ENCODE measurements at places on chromosomes 13 and 19.

DNA sequence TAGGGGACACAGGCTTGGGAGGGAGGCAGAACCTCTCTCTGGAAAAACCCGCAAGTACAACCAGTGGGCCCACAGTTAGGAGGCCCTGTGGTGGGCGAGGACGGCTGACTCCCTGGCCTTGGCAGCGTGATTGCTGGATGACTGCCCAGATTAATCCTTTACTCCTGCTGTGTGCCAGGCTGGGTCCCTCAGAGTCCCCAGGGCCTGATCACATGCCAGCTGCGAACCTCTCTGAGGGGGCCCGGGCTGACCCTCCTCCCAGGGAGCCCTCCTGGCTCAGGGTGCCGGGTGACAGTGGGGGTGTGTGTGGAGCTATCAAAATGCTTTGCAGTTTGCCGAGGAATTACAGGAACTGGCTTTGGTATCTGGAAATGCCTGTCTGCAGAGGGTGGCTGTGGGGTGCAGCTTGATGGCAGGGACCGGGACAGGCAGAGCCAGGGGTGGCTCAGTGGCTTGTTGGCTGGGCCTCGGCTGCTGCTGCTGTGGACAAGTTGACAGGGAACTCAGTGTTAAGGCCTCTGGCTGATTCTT lies 48.9 kb downstream of the DNM2 start:
- DNase-seq: no peak

DNA sequence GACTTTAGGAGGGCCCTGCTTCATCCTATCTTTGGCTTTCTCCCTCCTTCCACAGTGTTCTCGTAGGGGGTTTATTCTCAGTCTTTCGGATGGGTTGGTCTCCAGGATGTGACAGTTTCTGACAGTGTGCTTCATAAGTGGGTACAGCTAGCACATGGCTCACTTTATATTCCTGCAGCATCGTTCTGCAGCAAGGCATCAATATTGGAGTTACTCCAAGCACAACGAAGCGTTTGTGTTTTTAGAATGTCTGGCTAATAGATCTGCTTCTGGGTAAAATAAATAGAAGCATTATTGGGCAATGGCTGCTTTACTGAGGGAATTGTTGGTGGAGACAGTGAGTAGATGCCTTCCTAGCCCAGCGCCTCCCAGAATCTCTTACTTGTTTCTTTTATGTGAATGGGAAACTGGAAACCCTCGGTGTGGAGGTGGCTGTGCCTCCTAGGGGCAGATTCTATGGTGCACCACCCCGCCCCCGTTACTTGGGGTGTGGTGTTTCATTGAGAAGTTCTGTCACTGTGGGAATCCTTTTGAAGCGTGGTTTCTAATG lies 2.0 kb downstream of the FARP1 start:
- peak; percentile 69 for DNase-seq

DNA sequence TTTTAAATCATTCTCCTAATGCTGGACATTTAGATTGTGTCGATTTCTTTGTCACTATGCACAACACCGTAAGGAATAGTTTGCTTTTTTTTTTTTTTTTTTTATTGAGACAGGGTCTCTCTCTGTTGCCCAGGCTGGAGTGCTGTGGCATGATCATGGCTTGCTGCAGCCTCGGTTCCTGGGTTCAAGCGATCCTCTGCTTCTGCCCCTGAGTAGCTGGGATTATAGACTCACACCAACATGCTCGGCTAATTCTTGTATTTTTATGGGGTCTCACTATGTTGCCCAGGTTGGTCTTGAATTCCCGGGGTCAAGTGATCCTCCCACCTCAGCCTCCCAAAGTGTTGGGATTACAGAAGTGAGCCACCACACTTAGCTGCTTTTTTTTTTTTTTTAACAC lies 86.5 kb downstream of the RYR1 start:
- no peak for DNase-seq

GRCh38 chr19:21482863-21483276 lies 22.5 kb upstream of the ZNF429 start:
- DNase-seq: peak; percentile 2

GRCh38 chr13:96540670-96541069 lies 450.8 kb downstream of the HS6ST3 start:
- no peak for DNase-seq

GRCh38 chr13:29570051-29570654 lies 25.3 kb downstream of the SLC7A1 start:
- DNase-seq: no peak

DNA sequence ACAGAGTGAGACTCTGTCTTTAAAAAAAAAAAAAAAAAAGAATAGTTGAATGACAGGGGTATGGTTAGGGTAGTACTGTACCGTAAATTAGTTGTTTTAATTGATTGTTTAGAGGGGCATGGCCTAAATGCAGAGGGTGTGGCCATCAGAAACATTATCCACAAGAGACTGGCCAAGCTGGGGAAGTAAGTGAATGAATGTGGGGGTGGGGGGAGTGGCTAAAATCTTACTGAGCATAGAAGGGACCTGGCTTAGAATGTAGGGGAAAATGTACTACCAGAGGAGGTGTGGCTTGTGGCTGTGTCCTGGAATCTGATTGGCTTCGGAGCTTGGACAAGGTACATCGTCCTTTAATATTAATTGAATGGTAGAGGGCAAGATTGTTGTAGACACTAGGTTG lies 3.8 kb downstream of the BCL2L12 start:
- no peak for DNase-seq

DNA sequence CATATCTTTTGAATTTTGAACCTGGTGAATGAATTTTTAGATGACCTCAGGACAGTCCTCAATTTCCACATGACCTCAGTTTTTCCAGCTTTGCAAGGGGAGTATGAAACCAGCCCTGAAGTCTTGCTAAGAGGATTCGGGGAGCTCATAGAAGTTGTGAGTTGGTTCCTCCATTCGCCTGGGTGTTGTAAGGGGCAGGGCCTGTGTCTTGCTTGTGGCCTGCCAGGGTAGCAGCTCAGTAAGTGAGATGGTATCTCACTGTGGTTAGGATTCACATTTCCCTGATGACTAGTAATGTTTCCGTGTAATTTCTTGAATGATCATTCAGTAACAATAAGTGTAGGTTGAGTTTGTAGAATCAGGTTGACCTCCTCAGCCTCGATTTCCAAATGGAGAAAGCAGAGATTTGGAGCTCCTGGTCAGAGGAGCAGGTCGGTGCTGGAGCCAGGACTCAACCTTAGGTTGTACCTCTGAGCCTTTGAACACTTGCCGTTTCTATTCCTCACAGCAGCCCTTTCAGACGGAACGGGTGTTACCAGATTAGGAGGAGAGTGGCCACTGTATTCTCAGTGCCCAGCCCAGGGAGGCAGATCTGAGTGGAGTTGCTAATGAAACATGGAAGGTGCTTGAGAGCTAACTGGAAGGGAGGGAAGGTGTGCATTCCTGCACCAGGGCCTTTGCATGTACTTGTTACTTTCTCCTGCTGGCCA lies 14.6 kb downstream of the NACC1 start:
- peak; percentile 71 for DNase-seq

- peak; percentile 27 for DNase-seq
Measured at GRCh38 chr13:30932481-30933353, at the start of gene TEX26. Gene TEX26 (plus strand): TSS chr13:30932656. CDS start chr13:30932716, 60 bp downstream.

- no peak for DNase-seq
Measured at GRCh38 chr19:4951656-4952055, 17.3 kb upstream of the KDM4B start.

DNA sequence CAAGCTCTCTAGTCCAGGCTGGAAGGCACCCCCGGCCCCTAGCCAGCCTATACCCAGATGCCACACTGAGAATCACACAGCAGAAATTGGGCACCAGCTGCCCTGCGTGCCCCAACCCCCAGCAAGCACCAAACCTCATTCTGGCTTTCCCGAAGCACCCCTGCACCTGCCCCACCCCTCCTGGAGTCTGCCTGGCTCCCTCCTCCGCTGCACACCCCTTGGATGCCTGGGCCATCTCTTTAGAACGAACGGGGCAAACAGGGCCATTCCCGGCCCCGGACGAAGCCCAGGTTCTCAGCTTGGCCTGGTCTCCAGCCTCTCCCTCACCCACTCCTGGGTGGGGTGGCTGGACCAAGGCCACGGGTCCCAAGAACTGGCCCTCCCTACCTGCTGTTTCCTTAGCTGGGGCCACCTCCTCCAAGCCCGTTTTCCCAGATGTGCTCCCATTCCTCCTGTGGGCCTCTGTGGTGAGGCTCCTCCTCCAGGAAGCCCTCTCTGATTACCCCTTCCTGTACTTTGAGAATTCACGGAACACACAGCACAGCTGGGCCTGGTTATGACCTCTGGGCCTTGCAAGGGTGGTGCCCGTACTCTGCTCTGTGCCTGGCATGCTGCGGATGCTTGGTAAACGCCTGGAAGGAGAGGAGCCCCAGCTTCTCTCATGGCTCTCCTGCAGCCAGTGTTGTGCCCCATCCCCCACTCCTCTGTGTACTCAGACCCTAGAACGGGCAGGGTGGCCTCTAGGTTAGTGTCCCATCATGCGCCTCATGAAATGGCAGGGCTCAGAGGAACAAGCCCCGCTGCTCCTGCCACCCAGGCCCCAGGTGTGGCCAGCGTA lies 21.4 kb downstream of the CEBPG start:
- no peak for DNase-seq

DNA sequence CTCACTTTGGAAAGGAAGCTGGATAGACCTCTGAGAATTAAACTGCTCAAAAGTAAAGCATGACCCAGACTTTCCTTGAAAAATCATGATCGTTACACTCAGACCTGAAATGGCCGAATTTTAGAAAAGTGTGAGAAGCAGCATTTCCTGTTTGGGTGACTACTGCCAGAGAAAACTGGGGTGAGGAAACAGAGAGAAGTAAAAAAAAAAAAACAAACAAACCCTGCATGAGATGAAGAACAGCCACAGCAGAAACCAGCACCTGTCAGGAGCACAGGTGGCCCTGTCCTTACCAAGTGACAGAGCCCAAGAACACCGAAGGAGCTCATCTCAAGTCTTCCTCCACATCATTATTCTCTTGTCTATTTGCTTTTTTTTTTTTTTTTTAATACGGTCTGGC lies 12.0 kb upstream of the ADPRHL1 start:
- no peak for DNase-seq
